Eye (tissue), 1 donor: ENCODE measurements at places on chromosomes 3 and 15.

DNA sequence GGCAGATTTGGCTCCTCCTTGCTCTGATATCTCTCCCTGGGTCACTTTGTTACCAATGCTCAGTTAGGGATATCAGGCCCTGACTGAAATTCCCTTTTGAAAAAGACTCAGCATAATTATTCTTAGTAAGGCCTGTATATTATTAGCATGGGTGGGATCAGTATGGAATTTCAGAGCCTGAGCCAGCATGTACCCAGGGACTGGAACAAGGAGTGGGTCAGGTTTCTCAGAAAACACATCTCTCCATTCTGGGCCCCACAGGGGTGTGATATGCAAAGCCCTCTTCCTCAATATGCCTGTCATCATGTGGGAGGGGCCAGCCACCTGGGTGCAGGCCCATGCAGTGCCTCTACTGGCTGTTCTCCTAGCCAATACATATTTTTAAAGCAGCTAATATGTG lies 423.2 kb downstream of the EPHB1 start:
- peak; percentile 31 for DNase-seq

GRCh38 chr3:152267831-152268554 lies 736 bp upstream of the MBNL1 start:
- peak; percentile 92 for DNase-seq

DNA sequence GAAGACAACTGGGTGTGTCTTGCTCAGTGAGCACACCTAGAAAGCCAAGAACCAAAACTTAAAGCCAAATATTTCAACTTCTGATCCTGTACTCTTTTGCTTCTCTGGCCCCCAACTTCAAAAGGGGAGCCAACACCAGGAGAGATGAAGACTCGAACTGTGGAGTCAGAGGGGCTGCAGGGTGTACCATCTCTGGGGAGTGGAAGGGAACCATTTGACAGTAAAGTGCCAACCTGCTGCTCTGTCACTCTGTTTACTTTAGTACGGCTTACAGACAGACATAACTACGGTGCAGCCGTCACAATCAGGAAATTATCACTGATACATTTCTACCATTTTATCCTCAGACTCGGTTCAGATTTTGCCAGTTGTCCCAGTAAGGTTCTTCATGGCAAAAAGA lies 1.6 kb downstream of the FBXO22 start:
- DNase-seq = no peak

- DNase-seq = no peak
These were observed 25.1 kb downstream of the KBTBD12 start for GRCh38 chr3:127940116-127940515.

- peak; percentile 65 for DNase-seq
These were observed 372.0 kb upstream of the ATP10A start for GRCh38 chr15:26234976-26235767.

- DNase-seq = peak; percentile 83
These were observed 1.3 kb downstream of the MAGI1 start for GRCh38 chr3:66037330-66037985.
